HS-5 (cell line): ENCODE measurements at places on chromosomes 4 and X.
A peak's percentile ranks its signal among the peaks of the same experiment; 100 is the strongest.

DNA sequence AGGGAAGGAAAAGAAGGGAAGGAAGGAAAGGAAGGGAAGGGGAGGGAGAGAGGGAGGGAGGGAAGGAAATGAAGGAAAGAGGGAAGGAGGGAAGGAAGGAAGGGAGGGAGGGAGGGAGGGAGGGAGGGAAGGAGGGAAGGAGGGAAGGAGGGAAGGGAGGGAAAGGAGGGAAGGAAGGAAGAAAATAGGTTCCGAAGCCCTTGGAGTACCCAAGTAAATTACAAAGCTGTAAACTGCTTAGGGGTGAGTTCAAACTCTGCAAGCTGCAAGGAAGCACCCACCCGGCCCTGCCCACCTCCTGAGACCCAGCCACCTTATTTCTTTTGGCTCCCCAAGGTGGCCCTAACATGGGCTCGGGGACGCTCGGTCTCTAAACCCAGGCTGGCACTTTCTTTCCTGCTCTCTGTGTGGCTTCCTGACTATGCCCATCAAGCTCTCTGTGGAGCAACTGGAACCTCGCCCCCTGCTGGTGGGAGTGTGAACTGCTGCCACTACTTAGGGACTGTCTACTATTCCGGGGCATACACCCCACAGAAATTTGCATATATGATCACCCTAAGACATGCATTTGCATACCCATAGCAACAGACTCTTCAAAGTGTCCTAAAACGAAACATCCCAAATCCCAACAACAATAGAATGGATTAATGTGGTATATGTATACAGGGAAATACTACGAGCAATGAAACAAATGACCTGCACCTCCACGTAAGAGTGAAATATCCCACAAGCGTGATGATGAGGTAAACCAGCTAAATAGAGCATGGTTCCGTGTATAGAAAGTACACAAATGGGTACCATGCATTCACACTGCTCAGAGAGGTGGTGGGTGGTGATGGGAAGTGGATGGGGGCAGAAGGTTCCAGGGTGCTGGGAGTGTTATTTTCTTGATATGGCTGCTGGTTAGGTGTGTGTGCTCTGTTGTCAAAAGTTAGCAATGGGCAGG is 151.7 kb upstream of the TBL1X start:
- DNase-seq: no peak

DNA sequence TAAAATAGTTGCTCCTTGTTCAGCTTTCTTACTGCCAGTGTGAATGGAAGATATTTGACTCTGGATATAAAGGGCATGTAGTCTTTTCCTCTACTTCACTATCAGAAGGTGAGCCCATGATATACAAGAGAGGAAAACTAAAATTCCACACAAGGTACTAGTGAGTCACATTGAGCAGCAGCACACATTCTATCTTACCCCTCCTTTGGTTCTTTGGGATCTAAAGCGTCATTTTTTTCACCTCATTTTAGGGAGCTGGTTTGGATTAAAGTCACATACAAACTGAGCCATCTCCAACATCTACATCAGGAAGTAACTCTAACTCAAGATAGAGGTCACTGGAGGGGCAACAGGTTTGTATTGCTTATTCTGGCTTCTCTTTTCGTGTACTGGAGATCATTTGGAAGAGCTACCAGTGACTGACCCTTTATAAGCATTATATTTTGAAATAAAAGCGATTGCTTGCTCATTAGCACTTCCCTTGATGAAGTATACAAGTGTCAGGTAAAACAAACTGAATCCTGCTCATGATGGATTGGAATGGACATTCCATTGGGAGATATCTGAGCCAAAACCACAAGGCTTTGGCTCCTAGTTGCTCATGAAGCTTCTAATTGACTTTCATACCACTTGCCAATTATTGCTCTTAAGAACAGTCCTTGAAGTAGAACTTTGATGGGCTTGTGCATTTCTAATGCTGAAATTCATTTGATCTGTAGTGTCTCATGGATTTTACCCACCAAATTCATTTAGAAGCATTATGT is 124.1 kb downstream of the SPCS3 start:
- DNase-seq: no peak

DNA sequence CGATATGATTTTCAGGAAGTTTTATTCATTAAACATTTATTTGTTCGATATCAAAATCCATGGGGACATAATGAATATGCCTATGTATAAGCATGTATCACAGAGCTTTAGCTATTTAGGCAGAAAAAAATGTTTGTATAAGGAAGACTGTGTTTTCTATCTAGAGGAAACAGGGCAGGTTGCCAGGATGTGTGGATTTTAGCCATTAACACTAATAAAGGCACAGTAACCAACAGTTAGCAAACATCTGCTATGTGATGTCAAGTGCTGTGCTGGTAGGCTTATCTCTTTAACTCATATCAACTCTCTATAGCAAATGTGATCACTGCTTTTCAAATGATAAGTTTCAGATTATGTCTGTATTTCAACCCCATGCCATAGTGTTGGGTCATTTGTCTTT is 708.9 kb upstream of the HS3ST1 start:
- no peak for DNase-seq

GRCh38 chr4:85979276-85979675 is 380.6 kb downstream of the MAPK10 start:
- no peak for DNase-seq

- DNase-seq: no peak
Observed at GRCh38 chr4:2977211-2978088, 14.1 kb downstream of the GRK4 start.

- DNase-seq: no peak
Observed at GRCh38 chrX:107542040-107542439, 86.3 kb upstream of the PRPS1 start.

DNA sequence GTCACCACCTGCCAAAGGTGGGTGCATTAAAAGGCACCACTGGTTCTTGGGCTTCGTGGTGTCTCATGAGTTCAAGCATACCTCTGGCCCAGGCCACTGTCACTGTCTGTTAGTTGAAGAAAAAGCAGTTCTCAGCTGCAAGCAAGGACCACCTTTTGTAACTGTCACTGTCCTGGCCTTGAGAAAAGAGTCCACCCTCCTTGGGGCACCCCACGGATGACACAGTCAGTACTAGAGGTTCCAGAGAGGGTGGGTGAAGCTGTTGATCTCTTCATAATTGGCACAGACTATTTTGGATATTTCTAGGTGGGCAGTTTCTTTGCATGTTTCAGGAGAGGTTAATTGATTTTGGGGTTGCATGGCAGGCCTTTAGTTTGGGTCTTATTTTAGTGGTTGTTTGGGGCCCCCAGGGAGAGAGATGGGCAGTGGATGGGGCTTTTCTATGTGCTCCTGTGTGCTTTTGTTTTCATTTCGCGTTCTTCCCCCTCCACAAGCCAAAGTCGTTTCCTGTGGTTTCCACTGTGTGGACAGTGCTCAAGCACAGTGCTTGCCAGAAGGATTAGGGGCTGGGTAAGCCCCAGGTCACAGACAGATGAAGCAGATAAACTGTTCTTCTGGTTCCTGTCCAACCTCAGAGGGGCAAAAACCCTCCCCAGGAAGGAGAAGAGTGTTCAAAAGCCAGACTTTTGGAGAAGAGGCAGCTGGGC is 156.2 kb upstream of the PPP1R2C start:
- DNase-seq: no peak

DNA sequence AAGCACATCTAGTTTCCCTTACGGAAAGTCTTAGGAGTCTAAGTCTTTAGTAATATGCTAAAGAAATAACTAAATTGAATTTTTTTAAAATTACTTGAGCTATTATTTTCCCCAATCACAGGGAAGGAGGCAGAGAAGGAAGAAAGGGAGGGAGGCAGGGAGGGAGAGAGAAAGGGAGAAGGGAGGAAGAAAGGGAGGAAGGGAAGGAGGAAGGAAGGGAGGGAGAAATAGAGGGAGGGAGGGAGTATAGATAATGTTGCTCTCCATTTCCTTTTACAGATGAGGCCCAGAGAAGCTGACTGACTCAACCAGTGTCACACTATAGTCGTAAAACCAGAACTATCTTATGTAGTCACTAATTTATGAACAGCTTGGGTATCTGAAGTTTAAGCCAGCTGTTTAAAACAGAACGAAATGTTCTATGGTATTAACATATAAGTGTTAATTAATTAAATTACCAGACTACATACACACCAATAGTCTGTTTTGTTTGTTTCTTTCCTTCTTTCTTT is 14.6 kb downstream of the SH3RF1 start:
- DNase-seq: no peak

- no peak for DNase-seq
Observed at GRCh38 chr4:76854858-76855257, 43.1 kb downstream of the SOWAHB start.

DNA sequence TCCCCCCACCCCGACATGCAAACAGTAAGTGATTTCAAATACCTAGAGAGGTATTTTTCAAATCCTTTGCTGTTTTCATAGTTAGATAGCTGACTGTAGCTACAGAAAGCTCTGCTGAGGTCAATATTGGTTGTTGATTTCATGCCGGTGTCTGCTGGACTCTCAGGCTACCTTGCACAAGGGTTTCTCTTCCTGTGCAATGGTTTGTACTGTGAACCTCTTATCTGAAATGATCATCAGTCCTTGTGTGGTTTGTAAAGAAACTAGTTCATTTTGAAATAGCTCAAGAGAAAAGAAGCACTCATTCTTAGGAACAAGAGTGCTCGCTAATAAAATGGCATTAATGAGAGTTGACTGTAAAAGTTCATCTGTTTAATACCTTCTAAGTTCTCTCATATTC is 2.1 kb downstream of the MTM1 start:
- no peak for DNase-seq

- DNase-seq: peak; percentile 11
Observed at GRCh38 chr4:75107755-75108612, 175.1 kb downstream of the PARM1 start.

DNA sequence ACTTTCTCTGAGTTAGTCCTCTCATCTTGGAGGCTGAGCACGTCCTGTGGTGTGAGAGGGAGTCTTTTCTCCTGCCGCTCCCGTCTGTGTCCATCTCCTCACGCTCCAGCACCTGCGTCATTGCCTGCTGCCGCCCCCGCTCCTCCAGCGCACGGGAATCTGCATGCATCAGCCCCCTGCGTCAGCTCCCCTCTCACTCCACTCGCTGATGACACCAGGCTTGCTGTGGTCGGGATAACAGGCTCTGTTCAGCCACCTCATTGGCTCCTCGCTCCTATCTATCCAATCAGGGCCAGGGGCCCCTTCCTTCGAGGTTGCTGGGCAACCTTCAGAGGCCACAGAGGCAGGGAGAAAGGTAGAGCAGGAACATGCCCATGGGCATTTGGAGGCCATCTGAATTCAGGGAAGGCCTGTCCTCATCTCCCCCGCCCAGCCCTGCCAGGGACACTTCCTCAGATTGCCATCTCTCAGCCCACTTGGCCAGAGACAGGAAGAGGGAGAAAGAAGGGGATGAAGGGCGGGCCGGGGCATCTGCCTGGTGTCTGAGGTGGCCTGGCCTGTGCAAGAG is 9.3 kb downstream of the ZNF185 start:
- DNase-seq: no peak

DNA sequence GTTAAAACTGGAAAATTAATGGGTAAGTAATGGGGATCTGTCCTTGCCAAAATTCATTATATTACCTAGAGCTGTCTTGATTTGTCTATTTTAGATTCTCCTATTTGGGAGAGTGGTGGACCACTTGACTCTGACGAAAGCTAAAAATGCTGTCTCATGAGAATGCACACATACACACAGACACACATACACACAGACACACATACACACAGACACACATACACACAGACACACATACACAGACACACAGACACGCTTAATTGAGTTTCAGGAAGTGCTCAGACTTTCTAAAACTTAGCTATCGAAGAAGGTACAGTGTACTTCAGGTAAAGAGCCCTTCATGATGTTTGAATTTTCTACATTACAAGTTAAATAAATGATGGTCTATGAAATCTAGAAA is 279.5 kb downstream of the ANKRD50 start:
- no peak for DNase-seq

DNA sequence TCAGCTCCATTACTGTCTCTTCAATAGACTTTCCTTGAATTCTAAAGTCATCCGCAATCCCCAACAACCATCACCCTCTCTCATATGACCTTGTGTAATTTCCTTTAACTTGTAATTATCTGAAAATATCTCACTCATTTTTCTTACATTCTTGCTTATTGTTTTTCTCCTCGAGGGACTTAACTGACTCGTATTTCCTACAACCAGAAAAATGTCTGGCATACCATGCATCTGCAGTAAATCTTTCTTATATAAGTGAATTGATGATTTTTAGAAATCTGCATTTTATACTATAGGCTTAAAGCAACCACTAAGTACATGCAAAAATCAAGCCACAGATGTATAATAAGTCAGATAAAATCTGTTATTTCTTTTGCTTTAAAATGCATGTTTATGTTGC is 276.7 kb downstream of the UNC5C start:
- DNase-seq: no peak

DNA sequence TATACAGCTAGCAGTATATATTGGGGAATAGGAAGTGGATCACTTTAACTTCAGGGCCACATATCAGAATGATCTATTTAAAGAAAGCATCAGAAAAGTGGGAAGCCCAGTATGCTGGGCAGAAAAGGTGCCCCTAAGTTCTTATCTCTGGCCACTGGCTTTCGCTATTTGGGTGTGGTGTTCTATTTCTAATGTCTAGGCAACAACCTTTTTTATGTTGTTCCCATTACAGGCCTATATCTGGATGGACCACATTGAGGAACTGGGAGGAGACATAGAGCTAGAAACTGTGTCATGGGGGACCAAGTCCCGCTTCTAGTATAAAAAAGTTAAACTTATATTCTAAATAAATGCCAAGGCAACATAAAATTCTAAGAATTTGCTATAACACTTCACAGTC is 935.6 kb downstream of the PDHA2 start:
- DNase-seq: no peak

- DNase-seq: no peak
Observed at GRCh38 chr4:163554870-163555465, 60.5 kb downstream of the TMA16 start.

GRCh38 chr4:71729856-71730255 is 54.0 kb downstream of the GC start:
- DNase-seq: no peak

DNA sequence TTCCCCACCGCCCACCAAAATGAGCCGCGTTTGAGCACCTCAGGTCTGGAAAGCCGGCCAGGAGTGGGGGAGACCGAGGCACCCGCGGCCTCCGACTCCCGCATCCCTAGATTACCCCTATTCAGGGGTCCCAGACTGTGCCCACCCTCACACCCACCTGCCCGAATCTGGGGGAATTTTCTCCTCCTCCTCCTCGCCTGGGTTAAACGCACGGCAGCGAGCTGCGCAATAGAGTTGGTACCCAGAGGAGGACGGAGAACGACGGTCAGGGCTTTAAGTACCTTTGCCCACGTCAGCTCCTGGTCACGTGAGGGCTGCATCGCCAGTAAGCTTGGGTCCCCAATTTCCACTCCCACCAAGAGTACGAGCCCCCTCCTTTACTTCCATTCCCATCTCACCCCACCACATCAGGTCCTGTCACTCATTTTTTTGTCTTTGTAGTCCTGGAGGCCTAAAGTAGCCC is at the start of gene ARMCX2:
Gene ARMCX2, minus strand, starts transcription at position 250 of the 463 bp plus-strand sequence. CDS start 2,262 bp downstream, outside the sequence.
- no peak for DNase-seq

DNA sequence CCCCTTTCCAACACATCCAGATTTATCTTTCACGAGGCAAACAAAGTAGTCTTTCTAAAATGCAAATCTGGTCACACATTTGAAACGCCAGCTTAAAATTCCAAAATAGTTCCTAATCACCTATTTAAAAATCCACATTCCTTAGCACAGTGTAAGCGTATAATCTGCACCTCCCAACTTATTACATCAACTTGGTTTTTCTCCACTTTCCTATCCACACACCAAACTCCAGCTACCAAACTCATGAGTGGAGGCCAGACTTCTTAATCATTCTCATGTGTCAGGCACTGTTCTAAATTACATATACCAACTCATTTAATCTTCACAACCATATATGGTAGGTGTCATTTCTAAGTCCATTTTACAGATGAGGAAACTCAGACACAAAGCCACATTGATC is 33.8 kb downstream of the ENOX2 start:
- DNase-seq: no peak

- no peak for DNase-seq
Observed at GRCh38 chrX:14697451-14697850, 168.1 kb downstream of the GLRA2 start.
